ENCODE measurements at places on chromosomes 4 and X.
A peak's percentile ranks its signal among the peaks of the same experiment; 100 is the strongest.

DNA sequence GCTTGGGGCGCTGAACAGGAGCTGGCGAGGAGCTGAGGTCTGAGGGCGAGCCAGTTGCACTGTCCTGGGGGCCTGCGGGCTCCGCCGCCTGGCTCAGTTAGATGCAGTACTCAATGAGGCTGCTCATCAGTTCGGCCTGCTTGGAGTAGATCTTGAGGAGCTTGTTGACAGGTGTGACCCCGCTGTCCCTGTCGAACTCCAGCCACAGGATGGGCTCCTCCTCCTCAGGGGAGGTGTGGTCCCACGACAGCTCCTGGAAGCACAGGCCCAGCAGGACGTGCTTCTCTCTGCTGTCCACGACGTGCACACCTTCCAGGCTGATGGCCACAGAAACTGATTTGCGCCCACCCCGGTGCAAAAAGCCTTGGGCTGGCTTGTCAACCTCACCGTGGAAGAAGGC, 16.5 kb upstream of the LAS1L start:
- no peak for DNase-seq

DNA sequence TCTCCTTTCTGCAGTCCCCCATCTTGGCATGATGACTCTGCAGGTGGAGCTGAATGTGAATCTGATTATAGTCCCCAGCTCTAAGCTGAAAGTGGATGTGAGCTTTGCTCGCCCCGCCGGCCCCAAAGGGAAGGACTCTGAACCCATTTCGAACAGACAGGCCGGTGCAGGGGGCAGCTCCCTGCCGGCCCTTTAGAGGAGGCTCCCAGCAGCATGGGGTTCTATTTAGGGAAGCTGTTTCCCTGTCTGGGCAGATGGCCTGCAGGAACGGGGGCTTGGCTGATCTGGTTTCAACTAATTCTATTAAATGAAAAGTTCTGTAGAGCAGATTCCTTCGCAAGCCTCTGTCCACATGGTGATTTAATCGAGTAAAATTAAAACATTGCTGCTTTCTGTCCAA, 104.8 kb upstream of the MSX1 start:
- DNase-seq = no peak

DNA sequence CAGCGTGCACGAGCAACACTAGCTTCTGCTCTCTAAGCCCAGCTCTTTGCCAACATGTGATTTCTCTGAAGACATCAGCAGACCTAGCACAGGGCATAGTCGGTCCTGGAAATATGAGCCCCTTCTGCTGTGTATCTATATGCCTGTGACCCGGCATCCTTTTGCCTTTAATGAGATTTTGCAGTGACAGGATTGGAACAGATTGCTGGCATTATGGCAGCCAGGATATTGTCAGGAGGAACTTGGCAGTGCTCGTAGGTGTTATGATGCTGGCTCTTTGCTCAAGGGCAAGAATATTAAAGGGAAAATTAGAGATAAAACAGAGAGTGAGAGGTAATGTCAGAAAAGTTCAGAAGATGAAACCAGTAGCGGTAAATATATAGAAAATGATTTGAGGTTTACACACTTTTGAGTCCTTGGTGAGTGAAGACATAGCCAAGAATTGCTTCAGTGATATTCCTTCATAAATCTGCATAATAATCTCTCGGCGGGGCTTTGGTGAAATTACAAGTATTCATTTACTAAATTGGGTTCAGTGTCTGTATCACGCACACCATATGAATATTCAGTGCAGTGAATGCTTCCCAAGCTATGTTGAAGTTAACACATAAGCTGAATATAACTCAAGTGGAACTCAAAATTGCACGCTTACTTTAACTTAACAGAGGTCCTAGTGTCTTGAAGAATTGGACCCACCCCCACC, 502.1 kb upstream of the NR3C2 start:
- no peak for DNase-seq

DNA sequence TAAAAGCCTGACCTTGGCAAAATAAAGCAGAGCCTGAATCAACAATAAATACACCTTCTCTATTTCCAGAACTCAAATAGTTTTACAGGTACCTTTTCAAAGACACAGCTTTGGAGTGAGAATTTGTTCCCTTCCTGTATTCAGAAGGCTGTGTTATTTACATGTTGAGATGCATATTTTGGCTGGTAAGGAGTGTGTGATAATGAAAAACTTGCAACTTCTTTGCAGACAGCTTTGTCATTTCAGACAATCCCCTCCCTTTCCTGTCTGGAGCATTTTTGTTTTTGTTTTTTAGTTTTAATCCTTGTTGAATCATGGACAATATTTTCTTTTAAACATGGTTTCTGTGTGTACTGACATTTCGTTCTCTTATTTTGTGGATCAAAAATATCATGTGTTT, 493.8 kb downstream of the FAT4 start:
- no peak for DNase-seq

DNA sequence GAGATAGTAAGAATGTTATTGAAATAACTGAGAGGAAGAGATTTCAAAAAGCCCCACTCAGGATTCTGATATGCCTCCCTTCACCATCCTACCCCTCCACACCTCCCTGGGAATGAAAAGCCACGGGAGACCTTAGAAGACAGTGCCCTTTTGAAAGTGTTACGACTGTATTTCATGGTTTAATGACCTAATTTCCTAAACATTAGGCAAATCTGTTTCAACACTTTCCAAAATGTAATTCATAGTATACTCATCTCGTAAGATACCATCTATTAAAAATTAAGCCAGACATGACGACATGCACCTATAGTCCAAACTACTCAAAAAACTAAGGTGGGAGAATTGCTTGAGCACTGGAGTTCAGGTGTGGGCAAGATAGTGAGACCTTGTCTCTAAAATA, 106.3 kb downstream of the HNRNPD start:
- no peak for DNase-seq

GRCh38 chr4:113397114-113397701, 347.8 kb downstream of the ANK2 start:
- DNase-seq = peak; percentile 40

DNA sequence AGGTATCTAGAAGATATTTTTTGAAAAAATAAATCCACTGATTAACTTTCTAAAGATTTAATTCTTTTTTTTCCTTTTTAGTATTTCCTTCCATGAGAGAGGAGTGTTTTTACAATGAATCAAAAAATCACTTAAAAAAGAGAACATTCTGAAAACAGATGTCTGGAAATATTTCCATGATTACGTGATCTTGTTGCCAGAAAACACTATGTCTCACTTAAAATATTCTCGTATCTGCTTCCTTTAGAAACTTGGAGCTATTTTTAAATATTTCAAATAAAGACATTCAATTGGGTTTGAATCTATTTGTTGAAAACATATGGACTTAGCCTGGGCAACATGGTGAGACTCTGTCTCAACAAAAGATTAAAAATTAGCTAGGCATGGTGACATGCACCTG, 232.8 kb upstream of the RASGEF1B start:
- no peak for DNase-seq

GRCh38 chrX:152480269-152481212, 29.4 kb upstream of the GABRA3 start:
- no peak for DNase-seq

- no peak for DNase-seq
Observed at GRCh38 chr4:123623611-123624010, 227.0 kb downstream of the SPRY1 start.

GRCh38 chrX:11792461-11793421, 34.7 kb downstream of the MSL3 start:
- no peak for DNase-seq

- DNase-seq = no peak
Observed at GRCh38 chr4:141739636-141740035, 103.3 kb downstream of the IL15 start.

- no peak for DNase-seq
Observed at GRCh38 chr4:31100536-31100935, 380.4 kb downstream of the PCDH7 start.

DNA sequence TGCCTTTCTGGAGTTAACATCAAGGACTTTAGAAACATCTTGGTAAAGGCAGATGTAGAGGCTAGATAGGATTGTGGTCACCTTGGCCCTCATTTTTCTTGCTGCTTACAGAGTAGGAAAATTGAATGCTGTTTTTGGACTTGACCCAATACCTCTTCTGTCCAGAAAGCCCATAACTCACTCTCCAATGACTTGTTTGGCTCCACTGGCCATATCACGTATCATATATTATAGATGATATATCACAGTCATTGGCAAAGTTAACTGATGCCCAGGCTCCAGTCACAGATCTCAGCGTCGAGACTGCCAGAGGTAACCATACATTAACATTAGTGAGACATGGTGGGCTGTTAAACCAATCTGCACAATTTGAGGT, 88.1 kb upstream of the PLAC1 start:
- no peak for DNase-seq

DNA sequence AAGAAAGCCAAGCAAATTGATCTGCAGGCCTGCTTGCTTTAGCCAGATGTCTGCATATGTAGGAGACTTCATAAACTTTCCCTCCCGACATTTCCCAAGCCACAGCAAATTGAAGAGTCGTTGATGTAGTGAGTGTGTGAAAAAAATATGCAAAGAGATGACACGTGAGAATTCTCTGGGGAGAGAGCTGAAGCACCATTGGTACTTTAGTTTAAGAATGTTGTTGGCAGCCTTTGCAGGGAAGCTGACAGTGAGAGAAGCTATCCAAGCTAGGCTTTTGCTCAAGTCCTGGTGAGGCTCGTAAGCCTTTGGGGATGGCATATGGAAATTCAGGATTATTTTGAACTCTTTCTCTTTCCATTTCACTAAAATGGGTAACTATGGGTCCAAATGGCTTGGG, 87.5 kb downstream of the GLRA2 start:
- peak; percentile 10 for DNase-seq

GRCh38 chr4:172018358-172018757, 205.2 kb downstream of the GALNTL6 start:
- no peak for DNase-seq

DNA sequence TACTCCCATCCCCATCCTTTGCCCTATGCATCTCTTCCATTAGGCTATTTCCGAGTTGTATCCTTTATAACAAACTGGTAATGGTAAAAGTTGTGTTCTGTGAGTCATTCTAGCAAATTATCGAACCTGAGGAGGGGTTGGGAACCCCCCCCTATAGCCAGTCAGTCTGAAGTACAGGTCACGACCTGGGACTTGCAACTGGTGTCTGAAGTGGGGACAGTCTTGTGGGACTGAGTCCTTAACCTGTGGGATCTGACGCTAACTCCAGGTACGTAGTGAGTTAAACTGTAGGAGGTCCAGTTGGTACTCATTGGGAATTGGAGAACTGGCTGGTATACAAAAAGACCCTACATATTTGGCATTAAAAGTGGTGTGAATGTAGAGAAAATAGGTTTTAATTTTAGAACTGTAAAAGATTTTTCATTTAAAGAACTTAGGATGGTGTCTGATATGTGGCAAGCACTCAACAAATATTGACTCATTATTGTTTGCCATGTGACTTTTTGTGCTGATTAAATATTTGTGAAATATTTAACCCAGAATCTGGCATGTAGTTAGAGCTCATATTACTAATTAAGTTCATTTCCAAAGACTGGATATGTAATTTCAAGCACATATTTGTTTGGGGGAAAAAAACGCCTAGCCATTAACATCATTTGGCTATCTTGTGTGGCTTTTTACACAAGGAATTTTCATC, 50.7 kb downstream of the CHST7 start:
- no peak for DNase-seq

DNA sequence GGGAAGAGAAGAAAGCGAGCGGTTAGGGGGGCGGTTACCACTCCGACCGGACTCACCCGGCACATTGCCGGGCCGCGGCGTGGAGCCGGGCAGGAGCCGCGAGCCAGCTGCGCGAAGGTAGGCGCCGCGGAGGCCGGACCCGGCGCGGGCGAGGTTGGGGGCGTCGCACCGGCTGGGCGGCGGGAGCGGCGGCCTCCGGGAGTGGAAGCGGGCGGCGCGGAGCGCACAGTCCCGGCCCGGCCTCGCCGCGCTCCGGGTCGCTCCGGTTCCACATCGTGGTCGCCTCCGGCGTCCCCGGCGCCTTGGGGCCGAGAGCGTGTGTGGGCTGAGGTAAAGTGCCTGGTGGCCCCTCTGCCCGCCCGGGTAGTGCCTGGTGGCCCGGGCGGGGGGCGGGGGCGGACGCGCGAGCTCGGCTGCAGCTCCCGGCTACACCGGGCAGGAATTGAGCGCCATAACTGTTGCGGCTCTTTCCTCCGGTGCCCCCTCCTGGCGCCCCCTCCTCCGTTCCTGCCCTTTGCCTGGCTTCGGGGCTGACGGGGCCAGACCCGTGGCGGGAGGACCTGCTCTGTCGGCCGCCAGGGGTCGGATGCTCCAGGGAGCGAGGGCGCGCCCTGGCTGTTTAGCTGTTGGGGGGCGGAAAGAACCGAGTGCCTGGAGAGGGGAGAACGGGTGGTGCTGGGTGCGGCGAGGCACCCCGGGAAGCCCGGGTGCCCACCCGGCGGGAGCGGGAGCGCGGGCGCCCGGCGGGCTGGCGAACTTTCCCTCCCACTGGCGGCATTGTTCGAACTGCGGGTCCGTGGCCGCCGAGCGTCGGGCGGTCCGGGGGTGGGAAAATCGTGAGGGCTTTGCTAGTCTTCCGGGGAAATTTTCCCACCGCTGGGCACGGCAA, 626 bp downstream of the JADE3 start:
- peak; percentile 74 for DNase-seq

DNA sequence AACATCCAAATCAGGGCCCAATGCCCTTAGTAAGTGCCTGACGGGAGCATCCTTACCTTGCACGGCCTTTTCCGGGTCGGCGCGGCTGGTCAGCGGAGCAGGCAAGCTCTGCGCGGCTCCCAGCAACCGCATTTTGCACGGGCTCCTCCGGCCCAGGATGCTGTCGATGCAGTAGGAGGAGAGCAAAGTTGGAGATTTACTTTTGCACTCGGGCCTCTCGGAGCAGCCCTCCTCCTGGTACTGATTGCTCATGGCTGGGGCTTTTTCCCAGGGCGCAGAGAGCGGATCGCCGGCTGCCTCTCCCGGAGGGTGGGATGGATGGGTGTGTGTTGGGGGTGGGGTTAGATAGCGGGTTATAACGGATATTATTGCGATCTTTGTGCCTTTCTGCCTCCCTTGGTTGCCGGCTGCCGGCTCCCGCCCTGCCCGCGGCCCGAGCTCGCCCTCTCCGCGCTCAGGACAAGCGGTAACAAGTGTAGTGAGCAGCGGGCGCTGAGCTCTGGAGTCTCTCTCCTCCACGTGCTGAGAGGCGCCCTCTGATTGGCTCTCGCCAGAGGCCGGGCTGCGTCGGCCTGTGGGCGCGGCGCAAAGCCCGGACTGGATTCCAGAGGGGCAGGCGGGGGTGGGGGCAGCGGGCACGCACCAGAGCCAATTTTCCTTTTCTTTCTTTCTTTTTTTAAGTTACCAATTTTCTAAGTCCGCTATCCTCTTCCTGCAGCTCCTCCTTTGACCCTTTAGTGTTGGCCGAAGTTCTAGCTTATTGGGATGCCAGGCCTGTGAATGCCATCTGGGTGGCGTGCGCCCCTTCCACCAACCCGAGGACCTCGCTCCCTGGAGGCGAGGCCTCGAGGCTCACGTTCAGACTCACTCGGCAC, at the start of gene ARX:
Gene ARX, minus strand, starts transcription at position 480 of the 875 bp plus-strand sequence. Its CDS starts 228 bp downstream, at position 252.
- DNase-seq = peak; percentile 87

GRCh38 chr4:172975651-172976229, 192.9 kb upstream of the GALNT7 start:
- no peak for DNase-seq

DNA sequence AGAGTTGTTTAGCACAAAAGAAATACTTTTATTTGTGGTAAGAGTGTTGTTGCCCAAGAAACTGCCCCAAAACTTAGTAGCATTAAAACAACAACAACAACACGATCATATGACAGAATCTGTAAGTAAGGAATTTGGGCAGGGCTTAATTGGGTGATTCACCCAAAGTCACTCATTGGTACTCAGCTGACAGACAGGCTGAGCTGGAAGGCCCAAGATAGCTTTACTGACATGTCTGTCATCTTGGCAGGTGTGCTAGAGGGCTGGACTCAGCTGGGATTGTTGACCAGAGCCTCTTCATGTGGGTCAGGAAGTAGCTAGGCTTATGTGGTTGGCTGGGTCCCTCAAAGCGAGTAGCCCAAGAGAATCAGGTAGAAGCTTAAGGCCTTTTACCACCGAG, 52.3 kb downstream of the KIAA0232 start:
- no peak for DNase-seq

All from eye (tissue), 1 donor.